ENCODE measurements at places on chromosomes 12 and 14.

GRCh38 chr14:99286761-99287160 is 14.8 kb upstream of the BCL11B start:
- DNase-seq = no peak

DNA sequence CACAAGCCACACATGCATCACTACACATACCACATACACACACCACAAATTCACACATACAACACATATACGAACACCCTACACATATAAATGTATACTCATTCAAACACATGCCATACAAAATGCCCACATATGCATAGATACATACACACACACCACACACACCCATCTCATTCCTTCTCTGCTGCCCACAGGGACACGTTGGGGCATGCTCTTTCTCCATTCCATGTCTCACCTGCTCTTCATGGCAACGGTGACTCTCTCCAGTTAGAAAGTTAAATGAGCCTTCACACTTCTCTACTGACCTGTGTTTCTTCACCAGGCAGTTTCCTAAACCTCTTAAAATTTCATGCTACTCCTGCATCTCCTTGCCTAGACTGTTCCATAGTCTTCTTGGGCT is 1194.8 kb downstream of the BCL11B start:
- DNase-seq = no peak

- DNase-seq = no peak
Measured at GRCh38 chr14:33592297-33592696, 358.6 kb downstream of the EGLN3 start.

DNA sequence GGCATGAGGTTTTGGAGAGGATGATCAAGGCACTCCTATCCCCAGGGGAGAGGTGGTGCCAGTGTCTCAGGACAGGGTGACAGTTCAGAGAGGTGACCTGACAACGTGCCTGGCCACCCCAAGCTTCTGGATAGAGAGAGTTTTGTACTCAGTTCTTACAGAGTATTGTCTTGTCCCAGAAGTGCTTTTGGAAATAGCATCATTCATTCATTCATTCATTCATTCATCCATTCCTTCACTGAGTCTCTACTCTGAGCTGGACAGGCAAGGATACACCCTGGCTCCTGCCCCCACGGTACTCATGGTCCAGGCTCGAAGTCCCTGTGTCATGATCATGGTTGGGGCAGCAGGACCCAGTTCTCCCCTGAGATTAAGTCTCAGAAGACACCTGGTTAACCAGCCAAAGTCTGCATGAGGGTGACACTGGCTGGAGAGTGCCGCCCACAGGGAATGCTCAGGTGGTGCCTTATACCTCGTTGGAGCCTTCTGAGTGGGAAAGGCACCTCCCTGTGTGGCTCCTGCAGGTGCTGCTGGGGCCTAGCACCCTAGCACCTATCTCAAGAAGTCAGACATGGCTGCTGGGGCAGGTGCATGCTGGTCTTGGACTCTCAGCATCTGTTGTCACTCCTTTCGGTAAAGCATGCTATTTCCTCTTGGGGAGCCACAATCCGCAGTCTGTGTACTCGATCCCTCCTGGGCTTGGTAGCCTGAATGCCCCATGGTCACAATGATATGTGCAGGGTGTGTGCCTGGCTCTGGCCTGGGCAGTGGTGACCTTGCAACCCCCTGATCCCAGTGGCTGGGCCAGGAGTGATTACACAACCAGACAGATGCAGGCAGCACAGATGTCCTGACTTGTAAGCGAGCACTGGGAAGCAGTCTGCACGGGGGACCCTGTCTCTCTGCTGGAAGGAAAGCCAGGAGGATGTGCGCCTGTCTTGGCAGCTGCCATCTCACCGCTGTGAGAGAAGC is 57.8 kb downstream of the C14orf132 start:
- DNase-seq = no peak

GRCh38 chr12:122951406-122951805 is 14.9 kb downstream of the ABCB9 start:
- no peak for DNase-seq

- DNase-seq = no peak
Measured at GRCh38 chr12:56298828-56299227, 1.3 kb downstream of the CS start.

DNA sequence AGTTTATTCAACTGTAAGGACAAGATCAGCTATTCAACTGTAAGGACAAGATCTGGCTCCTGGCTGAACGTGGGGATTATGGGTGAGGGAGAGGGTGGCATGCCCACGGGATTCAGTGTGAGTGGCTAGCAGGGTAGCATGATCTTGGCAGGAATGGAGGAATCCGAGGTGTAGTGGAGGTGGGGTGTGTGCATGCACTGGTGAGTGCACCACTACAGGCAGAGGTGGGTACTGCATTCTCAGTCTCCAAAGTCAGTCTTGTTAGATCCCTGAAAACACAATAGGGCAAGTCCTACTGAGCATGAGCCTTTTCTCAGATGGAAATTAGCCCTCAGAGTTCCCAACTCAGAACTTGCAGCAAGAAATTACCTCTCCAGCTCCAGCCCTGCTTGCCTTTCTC is 32.2 kb upstream of the DCD start:
- DNase-seq = peak; percentile 11

- DNase-seq = no peak
Measured at GRCh38 chr12:70736351-70737133, 99.3 kb upstream of the PTPRB start.

DNA sequence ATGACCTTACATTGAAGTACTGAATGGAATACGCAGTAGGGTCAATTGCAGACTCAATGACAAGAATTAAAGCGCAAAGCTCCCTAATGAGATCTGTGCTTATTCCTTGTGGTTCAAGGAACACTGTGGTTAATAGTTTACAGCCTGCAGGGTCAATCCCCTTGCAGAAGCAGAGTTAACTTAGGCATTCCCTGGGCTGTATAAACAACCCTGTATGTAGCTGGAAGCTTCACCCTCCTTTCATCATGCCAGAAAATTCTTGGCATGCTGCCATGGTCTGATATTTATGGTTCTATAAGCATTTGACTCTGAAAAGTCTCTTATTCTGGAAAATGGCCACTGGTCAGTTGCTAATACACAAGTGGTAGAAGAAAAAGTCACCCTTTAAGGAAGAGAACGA is 227.7 kb downstream of the NOVA1 start:
- no peak for DNase-seq

DNA sequence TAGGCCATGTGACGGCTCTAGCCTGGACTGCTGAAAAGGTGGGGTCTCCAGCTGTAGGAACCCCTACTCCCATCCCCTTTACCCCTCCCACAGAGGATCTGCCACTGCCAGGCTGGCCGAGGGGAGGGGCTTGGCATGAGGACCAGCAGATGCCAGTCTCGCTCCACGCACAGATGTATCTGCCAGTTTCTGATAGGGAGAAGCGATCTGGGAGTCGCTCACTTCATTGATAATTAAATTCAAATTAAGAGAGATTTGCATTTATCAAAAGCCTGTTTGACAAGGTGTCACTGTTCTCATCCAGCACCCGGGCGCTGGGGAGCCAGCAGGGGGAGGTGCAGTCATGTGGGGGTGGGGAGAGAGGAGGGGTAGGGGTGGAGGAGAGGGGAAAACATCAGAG is 217.6 kb upstream of the MYL2 start:
- DNase-seq = no peak

DNA sequence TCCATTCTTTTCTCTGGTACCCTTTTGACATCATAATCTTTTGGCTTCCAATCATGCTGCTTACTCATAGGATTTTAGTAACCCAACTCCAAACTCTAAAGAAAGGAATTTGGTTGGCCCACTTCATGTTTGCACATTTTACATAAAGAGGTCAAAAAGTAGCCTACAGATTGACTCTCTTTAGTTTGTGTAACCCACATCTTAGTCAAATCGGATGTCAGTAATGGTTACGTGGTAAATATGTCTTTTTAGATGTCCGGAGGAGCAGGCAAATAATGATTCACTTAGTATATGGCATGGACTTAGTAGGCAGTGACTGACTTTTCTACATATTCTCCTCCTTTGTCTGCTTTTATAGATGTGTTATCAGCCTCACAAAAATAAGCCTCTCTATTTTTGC is 711.6 kb upstream of the FOXG1 start:
- DNase-seq = no peak

DNA sequence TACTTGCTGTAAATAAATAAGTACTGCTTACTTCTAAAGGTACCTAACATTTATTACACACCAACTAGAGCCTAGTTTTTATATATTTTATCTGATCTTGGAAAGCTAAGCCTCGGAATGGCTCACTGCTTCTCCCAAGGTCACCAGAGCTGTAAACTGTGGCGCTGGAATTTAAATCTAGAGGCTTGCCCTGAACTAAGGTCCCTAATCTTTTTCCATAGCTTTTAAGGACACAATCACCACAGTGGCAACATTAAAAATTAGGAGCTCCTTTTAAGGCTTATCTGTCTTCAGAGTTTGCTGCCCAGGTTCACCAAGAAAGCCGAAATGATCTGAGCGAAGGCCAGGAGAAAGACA is 670 bp downstream of the CCNB1IP1 start:
- peak; percentile 38 for DNase-seq

DNA sequence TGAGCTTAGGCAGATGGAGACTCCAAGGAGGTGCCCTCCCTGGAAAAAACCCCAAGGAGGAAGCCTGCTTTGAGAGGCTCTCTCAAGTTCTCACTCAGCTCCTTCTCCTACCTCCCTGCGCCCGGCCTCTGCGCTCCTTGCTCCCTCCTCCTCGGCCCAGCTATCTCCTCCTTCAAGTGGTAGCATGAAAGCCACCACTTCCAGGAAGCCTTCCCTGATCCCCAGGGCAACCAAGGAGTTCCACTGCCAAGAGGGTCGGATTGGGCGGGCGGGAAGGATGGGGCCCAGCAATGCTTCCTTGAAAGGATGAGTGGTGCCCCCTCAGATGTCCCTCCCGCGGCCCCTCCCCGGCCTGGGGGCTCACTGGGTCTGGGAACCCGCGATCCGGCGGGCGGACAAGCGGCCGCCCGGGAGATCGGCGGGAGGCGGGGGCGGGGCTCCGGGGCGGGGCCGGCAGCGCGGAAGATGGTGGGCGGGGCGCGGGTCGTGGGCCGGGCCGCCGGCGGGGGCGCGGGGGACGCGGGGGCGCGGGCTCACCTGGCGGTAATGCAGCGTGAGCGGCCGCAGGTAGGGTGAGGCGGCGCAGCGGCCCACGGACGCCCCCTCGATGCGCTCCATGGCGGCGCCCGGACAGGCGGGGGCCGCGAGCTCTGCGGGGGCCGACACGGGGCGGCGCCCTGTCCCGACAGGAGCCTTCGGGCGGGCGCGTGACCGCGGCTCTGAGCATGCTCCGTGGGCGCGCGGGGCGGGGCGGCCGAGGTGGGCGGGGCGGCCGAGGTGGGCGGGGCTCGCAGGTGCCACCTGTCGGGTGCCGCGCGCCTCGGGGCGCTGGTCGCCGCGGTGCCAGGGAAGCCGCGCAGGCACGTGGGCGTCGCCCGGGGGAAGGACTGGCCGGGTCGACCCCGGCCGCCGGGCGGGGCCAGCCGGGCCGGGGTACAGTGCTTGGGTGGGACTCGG is at the start of gene NUDT14:
Gene NUDT14, minus strand, starts transcription at position 721 of the 957 bp plus-strand sequence. Its CDS starts 103 bp downstream, at position 618.
- DNase-seq = peak; percentile 91

- DNase-seq = peak; percentile 78
Measured at GRCh38 chr14:34699873-34700621, 14.3 kb downstream of the CFL2 start.

DNA sequence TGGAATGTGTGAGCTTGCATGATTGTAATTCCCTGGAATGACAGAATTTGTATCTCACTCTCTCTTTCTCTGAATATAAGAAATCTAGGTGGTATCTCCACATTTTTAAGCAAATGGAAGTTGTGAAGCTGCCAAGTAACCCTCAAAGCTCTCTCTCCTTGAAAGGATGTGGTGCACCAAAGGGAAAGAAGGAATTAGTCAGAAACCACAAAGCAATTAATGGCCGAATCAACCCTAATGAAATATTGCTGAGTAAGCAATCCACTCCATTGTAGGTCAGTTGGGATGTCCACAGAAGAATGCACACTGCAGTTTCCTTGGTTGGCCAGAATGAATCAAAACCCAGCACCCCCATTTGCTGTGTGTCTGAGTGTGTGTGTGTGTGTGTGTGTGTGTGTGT is 153.5 kb downstream of the KCNA5 start:
- peak; percentile 45 for DNase-seq

DNA sequence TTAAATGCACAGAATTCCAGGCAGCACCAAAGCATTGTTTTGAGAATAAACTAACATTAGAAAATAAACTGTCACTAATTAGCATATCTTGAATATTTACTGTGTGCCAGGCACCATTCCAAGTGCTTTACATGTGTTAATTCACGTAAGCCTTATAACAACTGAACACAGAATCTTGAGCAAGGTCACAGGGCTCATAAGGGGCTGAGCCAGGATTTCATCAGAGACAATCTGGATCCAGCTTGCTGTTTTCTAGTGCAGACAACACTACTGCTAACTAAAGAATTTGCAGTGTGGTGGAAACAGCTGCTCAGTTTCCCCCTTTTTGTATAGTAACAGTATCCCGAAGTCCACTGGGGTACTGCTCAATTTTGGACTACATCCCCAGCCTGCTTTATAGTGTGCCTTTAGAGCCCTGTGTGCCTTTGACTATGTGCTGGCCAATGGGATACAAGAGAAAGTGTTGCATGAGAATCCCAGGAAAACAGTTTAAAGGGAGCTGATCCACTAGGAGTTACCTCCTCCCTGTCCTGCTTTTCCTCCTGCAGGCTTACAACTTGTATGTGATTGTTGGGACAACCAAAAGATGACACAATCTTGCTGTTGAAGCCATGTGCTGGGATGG is 36.0 kb upstream of the RMST start:
- DNase-seq = no peak

- no peak for DNase-seq
Measured at GRCh38 chr14:22597771-22598098, 365 bp upstream of the ABHD4 start.

DNA sequence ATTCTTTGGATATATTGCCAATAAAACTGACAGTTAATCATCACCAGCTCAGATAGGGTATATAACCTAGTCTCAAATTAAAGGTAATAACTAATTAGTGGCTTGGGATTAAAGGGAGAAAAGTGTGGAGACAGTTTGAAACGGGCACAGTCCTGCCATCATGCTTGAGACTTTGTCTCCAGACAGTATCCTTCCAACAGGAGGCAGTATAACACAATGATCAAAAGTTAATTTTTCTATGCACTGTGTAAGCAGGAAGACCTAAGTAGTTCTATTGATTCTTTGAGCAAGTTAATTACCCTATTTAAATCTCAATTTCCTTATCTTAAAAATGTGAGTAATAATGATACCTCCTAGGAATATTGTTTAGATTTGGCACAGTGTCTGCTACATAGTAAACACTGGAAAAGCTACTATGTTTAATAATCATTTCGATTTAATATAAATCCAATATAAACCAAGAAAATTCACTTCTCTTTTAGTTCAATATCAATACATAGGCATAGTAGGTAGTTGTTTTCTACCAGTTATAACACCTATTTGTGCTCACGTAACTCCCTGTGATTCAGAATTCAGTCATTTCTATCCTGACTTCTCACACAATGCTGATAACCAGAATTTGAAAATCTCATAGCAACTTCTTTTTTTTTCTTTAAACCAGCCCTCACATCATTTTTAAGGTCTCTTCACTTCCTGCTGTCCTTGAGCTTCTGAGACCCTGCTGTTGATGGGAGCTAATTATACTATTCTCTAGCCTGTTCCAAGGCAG is 53.7 kb downstream of the GALNT4 start:
- peak; percentile 54 for DNase-seq

DNA sequence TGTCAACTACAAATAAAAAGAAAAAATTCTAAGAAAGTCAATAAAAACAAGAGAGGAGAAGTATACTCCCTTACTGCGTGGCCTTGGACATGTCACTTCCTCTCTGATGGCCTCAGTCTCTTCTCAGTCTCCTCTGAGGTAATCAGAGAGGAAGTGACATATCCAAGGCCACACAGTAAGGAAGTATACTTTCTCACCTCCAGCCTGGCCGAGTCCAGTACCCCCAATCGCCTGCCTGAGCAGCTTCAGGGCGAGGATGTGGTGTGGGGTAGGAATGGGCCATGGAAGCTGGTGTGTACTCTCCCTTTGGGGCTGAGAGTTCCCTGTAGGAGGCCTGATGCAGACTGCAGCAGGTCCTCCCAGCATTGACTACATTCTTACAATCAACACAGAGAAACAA is 15.8 kb downstream of the VDR start:
- DNase-seq = no peak

All from AG08395 (cell line).